ENCODE measurements at places on chromosomes 13 and 19.

GRCh38 chr13:101397742-101398141, 18.6 kb downstream of the NALCN start:
- DNase-seq, result no peak

DNA sequence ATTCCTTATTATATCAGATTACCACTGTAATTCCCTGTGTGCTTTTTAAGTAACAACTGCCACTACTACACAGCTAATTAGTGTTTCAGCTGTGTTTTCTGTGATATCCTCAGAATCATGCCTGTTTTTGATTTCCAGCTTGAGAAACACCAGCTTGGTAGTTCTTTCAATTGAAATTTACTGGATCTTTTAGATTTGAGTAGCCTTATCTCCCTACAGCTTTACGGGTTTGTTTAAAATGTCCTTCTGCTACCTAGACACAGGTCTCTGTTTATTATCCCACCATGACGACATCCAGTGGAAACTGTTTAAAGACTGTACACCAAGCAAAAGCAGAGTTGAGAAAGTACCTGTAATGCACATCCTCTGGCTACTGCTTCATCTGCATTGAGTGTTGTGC, 12.1 kb downstream of the HSPH1 start:
- no peak for DNase-seq

DNA sequence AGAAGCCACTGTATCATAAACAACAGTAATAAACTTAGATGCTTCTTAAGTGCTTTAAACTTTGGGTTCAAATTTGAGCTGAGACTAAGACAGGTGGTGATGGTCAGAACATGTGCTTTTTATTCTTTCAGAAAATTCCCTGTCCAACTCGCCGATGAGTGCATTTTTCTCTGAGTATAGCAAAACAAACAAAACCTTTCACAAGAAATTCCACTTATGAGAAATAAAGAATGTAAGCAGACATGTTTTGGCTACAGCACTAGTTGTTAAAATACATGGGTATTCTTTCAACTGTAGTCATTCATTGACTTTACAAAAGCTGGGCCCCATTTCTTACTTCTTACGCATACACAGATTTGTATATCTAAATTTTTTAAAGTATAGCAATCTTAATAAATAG, 125.6 kb downstream of the SPRY2 start:
- DNase-seq, result no peak

DNA sequence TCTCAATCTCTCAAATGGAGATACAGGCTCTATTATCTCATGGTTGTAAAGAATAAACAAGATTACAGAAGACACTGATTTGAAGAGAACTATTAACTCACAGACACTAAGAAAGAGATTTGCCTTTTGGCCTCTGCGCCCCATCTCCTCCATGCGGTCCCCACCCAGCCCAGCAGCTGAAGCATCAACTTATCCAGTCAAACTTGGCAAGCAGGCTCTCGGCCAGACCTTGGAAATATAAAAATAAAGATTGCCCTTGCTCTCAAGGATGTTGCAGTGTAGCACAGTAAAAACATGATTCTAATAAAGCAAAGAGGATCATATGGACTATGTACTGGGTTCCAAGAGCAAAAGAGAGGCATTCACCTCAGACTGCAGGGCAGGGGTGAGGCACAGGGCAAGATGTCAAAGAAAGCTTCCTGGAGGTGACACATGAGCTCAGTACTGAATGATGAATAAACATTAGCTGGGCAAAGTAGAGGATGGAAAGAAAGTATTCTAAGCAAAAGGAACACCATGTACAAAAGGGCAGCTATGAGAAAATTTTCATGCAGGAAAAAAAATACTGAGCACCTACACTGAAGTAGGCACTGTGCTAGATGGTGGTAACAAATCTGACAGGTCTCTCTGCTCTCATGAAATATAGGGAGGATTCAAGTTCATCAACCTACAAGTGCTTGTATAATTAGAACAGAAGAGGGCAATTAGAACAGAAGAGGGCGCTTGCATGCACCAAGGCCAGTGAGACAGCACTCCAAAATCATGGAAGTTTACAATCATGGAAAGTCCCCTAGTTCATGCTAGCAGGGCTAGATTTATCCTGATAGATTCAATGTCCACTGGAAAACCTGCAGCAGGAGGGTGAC, 85.0 kb downstream of the SACS start:
- no peak for DNase-seq

GRCh38 chr19:38801359-38802095, 11.2 kb downstream of the LGALS4 start:
- DNase-seq, result no peak

- DNase-seq, result no peak
Observed at GRCh38 chr13:20356444-20356843, 124.3 kb upstream of the GJB6 start.

DNA sequence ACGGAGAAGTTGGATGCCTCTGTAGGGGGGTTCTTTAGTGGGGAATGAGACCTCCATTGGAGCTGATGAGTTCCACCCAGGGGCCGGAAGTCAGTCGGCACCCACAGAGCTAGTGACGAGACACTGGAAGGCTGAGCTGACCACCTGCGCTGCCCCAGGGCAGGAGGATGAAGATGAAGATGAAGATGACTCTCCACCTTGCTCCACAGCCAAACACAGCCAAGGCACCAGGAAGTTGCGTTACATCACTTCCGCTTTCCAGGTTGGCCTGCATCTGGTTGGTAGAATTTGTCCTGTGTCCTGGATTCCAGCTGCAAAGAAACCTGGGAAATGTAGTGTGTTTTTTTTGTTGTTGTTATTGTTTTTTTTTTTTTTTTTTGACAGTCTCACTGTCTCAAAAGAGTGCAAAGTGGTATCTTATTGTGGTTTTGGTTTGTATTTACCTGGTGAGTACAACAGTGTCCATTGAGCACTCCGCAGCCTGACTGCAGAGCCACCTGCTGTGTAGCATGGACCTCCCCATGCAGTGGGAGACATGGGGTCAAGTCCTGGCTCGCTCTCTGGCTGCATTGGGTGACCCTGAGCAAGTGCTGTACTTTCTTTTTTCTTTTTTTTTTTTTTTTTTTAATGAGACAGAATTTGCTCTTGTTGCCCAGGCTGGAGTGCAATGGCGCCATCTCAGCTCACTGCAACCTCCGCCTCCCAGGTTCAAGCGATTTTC, 1.9 kb downstream of the TBC1D17 start:
- no peak for DNase-seq

DNA sequence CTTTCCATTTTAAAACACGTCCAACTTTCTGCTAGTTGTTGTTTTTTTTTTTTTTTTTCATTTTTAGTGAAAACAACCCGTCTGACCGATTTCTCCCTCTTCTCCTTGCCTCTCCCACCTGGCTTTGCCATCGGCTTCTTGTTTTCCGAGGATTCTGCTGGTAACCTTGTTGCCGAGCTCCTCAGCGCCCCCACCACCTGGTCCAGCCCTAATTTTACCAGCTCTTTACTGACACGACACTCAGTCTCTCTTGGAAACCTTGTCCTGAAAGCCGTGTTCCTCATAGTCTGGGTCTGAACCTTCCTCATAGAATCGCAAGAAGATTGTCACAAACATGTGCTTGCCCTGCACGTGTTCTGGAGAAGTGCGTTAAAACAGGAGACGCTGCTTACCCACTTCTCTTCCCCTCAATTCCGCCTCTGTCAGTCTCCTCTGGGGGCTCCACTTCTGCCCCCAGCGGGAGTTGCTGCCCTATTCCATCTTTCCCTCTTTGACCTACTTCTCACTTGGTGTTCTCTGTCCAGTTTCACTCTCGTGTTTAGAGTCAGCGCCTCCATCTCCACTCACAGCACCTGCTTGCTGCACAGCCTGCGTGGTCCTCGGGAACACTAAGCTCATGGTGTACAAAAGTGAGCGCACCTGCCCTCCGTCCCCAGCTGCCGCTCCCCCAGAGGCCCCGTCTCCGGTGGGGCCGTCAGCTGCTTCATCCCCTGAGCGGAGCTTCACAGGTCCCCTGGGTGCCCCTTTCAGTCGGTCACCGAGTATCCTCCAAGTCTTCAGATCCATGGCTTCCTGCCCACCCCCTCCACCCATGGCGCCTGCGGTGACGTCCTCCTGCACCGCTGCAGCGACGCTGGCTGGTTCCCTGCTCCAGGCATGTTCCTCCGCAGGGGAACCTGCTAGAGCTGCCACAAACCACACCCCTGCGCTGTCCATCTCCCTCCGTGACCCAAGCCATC, 65.1 kb downstream of the TM9SF2 start:
- DNase-seq, result no peak

DNA sequence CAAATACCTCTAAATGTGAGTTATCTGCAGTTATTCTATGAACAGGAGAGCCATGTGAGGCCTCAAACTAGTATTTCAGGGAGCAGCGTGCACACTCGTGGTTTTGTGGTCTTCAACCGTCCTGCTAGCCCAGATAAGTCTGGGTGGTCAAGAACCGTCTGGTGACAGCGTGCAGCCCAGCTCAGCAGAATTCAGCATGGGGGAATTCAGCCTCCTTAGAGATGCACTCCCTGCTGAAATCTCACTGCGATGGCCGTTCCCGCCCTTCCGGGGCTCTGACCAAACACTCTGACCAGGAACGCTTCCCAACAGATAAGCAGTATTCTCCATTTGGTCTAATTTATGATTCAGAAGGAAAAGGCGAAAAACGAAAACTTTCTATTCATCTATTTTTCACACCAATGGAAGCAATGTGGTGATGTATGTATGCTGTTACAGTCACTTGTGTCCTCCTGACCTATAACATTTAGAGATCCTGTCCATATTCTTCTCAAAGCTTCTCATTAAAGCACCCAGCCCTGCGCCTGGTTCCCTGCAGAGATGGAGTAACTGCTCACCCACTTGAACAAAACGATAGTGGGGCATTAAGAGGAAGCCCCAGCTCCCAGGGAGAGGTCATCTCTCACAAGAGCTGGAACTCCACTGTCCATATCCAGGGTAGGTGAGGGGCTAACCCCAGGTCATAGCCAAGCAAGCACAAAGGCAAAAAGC, 2.9 kb downstream of the ANKRD27 start:
- no peak for DNase-seq

- DNase-seq, result no peak
Observed at GRCh38 chr19:932648-933552, 7.1 kb downstream of the ARID3A start.

DNA sequence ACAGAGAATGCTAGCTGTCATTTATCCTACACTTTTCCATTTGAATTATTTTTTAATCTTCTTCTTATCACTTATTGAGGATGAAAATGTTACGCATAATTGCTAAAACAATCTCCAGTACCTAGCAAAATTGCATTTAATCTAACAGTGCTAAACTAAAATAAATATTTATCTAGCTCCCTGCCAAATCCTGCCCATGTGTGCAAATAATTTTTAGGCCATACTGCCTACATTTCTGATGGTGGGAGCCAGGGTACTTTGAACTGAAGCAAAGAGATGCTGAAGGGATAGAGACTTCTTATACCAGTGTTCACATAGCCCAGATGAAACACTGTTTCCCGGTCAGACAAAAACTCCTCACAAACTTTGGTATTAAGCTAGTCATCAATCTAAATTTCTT, 1268.7 kb upstream of the PCDH20 start:
- no peak for DNase-seq

GRCh38 chr13:98458431-98458830, 118.5 kb downstream of the STK24 start:
- DNase-seq, result no peak

- no peak for DNase-seq
Observed at GRCh38 chr13:75704927-75705288, 68.8 kb downstream of the LMO7 start.

DNA sequence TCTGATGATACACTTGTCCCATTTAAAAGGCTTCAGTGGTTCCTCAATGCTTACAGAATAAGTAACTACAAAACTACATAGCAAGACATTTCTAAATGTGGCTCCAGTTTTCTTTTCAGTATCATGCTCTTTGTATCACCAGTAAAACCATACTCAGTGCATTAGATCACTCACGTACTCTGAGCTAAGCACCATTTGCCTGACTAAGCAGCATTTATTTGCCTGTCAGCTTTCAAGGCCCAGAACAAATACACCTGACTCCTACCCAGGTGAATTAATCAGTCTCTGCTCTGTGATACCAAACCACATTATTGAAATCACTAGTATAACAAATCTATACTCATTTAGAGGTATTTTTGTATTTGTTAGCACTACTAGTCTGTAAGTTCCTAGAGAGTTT, 47.4 kb upstream of the PCDH20 start:
- no peak for DNase-seq

DNA sequence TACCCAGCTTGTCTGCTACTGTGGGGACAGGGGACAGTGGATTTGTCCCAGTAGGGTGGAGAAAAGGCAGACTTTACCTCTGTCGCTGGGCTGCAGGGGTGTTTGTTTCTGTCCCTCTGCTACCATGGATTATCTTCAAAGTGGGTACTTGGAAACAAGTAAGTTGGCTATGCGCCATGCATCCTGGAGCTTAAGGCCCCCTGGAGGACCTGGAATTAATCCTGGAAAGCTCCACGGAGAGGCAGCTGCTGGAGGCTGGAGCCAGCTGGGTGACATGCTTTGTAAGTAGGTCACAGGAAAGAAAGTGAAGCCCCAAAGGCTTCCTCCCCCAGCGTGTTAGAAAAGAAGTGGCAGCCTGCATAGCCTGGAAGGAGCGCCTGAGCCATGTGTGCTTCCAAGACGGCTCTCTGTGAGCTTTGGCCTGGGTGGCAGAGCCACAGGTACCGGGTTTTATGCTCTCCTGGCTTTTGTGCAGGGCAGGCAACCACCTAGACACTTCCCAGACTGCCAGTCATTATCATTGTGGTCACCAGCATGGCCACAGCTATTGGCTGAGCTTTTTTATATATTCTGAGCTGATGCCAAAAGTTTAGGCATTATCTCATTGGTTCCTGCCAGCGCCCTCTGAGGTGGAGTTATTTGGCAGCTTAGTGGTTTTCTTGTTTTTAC, 9.5 kb downstream of the B3GLCT start:
- DNase-seq, result no peak

- no peak for DNase-seq
Observed at GRCh38 chr13:49421391-49421790, 22.5 kb downstream of the CAB39L start.

DNA sequence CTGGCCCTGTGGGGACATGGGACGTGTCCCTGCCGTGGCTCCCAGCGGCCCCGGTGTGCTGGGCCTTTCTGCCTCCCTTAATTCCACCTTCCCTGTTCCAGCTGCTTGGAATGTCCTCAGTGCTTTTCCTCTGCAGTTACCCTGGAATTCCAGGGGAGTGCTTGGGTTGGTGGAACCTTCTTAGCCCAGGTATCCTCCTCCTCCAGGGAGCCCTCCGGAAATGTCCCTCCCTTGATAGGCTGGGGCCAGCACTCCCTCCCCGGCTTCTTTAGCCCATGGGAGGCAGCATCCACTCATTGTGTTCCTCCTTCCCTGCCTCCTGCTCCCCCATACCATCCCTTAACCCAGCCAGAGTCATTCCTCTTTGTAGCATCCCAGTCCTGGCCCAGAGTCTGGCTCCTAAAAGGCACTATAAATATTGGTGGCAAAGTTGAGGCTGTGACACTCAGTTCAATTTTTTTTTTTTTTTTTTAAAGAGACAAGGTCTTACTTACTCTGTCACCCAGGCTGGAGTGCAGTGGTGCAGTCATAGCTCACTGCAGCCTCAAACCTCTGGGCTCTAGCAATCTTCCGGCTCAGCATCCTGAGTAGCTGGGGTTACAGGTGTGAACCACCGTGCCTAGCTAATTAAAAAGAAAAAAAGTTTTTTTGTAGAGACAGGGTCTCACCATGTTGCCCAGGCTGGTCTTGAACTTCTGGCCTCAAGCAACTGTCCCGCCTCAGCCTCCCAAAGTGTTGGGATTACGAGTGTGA, 13.7 kb upstream of the SLC7A10 start:
- DNase-seq, result no peak

- no peak for DNase-seq
Observed at GRCh38 chr13:40536443-40537113, 129.9 kb downstream of the FOXO1 start.

Measured in activated T-helper 9 cell treated with anti-CD3 and anti-CD28 coated beads, Interleukin-2, amount 50 U/mL, for 16 hours (primary cell).